ENCODE measurements at places on chromosomes 12 and 14. TPM values are rescaled to one million over a fixed set of nuclear protein-coding genes. Genes with fewer than 3 reads are reported as not detected.

Gene NRXN3
- total RNA-seq: 1.2 TPM

Gene ALG10B
- total RNA-seq: 4.8 TPM

Gene TSPAN11
- total RNA-seq: 1.7 TPM

Gene SP1
- 27.4 TPM for total RNA-seq

Gene AMDHD1
- 0.47 TPM for total RNA-seq

GRCh38 chr12:47812797-47813510, 6.7 kb downstream of the HDAC7 start:
- DNase-seq: peak; percentile 91

GRCh38 chr12:25689996-25690501, 137.0 kb upstream of the LMNTD1 start:
- peak; percentile 26 for DNase-seq

DNA sequence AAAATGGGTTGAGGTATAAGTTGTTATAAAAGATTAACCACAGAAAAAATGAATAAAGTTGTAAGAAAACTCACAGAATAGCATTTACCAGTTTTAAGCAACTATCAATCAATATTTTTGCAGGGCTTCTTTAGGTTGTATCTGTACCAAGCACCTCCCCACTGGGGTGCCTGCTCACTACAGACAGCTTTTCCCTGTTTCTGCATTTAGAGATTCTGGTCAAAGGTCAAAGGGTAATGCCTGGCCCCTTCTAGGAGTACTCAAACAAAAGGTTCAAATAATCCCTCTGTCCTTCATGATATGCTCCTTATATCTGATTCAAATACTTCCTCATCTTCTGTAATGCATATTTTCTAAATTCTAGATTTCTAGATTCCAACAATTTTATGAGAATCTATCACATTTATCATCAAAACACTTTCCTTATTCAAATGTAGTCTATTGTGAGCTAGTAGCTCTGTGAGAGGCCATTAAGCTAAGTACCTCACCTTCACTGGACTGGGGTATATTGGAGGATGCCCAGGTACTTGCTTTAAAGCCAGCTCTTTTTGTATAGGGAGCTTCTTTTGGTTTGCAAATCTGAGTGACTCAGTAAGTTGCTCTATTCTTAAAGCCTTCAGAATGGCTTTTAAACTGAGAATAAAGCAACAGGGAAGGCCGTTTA, 120.7 kb upstream of the PTPRB start:
- no peak for DNase-seq

GRCh38 chr12:53047221-53048032, 2.4 kb upstream of the TNS2 start:
- DNase-seq: peak; percentile 87

DNA sequence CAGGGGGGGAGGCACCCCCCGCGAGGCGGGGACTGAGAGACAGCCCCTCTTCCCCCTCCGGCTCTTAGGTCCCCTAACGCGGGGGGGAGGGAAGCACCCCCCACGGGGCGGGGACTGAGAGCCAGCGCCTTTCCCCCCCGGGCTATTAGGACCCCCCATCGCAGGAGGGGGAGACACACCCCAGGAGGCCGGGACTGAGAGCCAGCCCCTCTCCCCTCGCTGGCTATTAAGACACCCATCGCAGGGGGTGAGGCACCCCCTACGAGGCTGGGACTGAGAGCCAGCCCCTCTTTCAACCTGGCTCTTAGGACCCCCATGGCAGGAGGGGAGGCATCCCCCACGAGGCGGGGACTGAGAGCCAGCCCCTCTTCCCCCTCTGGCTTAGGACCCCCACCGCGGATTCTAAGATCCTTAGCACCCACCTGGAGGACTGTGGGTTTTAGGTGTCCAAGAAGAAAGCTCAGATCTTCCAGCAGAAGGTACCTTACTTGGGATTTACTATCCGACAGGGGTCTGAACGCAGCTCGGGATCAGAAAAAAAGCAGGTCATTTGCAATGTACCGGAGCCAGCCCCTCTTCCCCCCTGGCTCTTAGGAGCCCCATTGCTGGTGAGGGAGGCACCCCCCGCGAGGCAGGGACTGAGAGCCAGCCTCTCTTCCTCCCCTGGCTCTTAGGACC, 197.8 kb upstream of the PZP start:
- no peak for DNase-seq

GRCh38 chr14:95256776-95257060, 63.0 kb downstream of the CLMN start:
- no peak for DNase-seq

DNA sequence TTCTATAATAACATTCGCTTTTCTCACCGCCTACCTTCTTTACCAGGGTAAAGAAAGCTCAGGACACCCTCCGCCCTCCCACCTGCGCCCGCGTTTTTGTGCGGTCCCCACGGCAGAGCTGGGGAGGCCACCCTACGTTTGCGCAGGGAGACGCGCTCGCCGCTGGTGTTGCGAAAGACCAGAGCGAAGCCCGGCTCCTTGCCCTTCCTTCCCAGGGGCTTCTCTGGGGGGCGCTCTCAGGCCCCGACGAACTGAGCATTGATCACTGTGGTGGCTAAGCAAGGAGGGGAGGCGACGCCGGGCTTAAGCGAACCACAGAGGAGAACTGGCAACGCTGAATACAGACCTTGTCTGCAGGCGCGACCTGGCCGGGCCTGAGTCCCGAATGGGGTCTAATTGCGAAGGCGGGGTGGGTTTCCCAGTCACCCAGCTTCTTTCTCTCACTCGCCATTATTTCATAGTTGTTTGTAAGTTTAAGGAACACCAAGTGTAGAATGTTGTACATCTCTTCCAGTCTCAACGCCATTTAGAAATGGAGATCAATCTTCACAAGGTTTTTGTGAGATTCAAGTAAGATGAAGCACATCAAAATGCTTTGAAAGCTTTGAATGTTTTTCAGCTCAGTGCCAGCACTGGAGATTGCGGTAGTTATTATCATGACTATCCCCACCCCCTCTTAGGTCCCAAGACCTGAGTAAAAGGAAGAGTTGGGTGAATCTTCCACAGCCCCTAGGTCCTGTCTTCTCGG, 1.7 kb upstream of the NKX2-1 start:
- no peak for DNase-seq

- no peak for DNase-seq
Observed at GRCh38 chr12:47281667-47282171, 202.0 kb upstream of the AMIGO2 start.

- peak; percentile 70 for DNase-seq
Observed at GRCh38 chr14:73785834-73786635, 65.6 kb upstream of the PTGR2 start.

- no peak for DNase-seq
Observed at GRCh38 chr12:111238075-111238734, 130.7 kb downstream of the PHETA1 start.

DNA sequence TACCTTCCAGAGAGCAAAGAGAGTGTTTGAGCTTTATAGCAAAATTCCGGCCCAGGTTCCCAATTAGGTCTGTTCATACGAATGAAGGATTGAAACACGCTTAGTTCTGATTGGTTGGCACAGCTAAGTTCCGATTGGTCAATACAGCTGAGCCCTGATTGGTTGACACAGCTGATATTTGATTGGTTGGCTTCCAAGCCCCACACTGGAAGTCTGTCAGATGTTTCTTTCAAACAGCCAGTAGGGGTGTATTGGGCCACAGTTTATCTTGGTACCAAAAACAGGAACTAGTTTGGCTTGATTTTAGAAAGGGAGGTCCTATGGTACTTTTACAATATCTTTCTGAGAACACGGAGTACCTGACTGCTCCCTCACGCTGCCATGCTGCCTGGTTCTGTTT, 93.4 kb downstream of the CAND1 start:
- DNase-seq: no peak

DNA sequence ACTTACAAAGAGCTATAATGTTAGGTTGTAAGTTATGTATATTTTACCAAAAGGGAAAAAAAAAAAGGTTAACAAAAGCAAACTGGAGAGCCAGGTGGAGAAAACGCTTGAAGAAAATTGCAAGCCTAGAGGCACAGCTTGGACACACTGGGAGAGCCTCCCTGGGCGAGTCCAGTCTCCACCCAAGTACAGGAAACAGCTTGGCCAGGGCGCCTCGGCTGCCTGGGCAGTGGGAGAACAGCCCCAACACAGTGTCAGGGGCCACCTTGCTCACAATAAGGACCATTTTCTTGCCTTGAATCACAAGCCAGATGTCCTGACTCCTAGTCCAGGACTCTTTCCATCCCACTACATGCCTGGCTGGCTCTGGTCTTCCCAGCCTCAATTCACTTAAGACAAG, 33.3 kb downstream of the TTC7B start:
- DNase-seq: no peak

DNA sequence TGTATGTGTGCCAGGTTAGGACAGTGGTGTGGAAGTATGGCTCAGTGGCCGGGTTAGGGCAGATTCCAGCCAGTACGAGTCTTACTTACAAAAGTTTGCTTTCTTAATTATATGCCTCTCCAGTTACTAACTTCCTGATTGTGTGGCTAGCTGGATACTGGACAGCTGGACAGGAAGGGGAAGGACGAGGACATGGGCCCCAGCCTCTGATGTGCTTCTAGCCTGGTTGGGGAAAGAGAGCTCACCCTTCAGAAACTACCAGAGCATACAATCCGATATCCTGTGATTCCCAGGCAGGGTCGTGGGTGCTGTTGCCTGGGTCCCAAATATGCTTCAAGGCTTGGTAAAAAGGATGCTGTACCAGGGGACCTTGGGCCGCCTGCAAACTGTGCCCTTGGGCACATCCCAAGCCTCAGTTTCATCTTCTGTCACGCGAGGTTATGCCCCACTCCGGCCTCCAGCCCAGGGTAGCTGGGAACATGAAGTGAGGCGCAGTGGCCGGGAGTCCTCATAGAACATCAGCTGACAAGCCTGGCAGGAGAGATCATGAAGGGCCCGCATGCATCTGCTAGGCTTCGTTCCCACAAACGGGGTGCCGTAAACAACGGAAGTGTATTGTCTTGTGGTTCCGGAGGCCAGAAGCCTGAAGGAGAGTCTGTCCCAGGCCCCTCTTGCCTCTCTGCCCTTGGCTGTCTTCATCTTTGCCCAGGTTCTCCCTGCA, 23.2 kb upstream of the RIN3 start:
- no peak for DNase-seq

DNA sequence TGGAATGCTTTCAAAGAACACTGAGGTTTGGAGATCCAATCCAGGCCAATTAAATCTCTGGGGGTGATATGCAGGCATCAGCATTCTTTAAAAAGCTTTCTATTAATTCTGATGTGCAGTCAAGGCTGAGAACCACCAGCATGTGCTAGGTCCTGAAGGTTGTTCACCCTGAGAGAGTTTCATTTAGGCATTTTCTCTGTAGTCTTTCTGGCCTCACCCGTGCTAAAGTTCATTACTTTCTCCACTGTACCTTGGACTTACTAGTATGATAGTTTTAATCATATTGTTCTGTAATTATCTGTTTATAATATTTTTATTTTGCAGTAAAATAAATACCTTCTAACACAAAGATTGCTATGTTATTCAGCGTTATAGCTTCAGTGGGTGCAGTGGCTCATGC, 32.9 kb downstream of the SOS2 start:
- DNase-seq: no peak

DNA sequence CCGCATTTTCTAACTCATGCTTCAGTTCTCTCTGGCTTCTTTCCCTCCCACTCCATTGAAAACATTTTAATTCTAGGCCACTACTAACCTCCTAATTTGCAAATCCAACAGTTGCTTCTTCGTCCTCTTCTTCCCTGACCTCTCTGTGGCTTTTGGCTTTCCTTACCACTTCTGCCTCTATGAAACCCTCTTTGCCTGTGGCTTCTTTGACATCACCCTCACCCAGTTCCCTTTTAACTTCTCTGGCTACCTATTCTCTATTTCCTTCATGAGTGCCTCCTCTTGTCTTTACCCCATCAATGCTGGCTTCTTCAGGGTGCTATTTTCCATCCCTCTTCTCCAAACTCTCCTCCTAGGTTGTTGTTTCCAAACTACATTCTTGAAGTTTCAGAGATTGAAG, 4.4 kb upstream of the HCFC2 start:
- no peak for DNase-seq

DNA sequence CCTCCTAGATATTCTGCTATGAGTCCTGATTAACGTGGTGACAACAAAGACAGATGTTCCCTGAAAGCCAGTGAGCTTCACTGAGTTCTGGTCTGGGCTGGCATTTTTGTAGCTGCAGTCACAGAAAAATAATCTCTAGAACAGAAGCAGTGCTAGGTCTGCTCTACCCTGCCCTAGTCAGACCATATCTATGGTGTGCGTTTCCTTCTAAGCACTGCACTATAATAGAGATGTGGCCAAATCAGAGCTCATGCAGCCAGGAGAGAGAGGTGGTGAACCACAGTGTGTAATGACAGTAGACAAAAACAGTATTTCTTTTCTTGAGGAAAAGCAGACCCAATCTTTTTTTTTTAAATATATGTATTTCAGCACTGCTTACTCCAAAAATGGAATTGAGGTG, 76.3 kb downstream of the CMAS start:
- no peak for DNase-seq

GRCh38 chr14:61927520-61927919, 165.3 kb downstream of the SNAPC1 start:
- DNase-seq: no peak

DNA sequence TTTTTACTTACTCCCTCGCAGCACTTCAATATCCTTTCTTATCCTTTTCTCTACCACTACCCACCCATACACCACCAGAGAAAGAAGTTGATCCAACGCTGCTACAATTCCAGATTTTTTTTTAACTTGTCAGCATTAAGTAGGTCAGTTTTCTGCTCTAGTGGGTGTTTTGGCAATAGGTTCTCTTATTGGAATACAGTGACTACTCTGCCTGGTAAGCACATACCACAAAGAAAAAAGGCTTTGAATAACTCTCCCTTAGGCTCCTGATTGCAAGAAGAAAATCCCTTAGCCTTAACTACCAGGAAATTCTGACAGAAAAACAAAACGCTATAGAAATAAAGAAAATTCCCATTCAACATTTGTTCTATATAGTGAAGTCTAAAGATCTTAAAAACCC, 72.0 kb downstream of the NUMB start:
- DNase-seq: no peak

DNA sequence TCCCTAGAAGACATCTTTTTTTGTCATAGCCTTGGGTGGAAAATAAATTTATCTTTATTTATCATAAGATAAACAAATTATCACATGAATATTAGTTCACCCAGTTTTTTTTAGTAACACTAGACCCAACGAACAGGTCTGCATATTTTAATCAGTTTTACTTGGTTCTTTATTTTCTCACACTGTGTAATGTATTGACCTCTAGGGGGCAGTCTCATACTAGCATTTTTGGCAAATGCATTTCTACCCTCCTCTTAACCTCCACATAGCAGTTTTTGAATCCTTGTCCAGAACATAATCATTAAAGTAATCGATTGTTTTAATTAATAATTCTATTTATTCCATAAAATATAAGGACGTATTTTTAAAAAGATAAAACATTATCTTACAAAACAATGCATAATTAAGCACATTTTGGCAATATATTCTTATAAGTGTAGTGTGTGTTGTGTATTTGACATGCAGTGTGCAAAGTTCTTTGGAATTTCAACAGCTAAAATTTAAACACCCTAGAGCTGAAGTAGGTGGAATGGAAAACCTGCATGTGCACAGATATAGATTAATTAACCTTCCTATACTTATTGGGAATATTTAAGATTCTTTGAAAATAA, 31.6 kb upstream of the PTPRQ start:
- no peak for DNase-seq

- DNase-seq: no peak
Observed at GRCh38 chr14:90198541-90199060, 57.8 kb upstream of the PSMC1 start.

GRCh38 chr12:78226763-78227162, 396.1 kb downstream of the NAV3 start:
- DNase-seq: no peak

- no peak for DNase-seq
Observed at GRCh38 chr12:128933039-128933438, 79.8 kb downstream of the GLT1D1 start.

All from left ventricle myocardium inferior (tissue), 1 donor.